AML-193 (cell line): ENCODE measurements at places on chromosomes 7 and 10.

DNA sequence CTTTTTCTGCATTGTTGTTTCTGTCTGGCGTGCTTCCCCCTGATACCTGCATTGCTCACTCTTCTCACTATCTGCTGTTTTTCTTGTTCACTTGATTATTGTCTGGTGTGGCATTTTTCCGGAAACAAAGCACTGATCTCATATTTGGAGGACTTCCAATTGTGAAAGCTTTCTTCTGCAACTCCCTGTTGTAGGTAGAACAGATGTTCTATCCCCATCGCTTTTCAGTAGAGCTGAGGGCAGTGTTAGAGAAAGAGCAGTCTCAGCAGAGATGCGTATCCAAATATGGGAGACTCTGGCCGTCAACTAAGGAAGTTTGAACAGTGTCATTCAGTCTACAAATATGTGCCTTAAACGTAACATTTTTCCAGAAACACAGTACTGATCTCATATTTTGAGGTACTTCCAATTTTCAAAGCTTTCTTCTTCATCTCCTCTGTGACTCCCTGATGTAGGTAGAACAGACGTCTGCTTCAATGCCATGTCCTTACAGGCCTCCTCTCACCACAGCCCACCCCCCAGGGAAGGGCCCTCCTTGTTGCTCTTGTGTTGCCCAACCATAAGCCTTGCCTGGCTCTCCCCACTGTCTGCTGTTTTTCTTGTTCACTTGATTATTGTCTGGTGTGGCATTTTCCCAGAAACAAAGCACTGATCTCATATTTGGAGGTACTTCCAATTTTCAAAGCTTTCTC is 27.1 kb upstream of the GJD4 start:
- no peak for DNase-seq

DNA sequence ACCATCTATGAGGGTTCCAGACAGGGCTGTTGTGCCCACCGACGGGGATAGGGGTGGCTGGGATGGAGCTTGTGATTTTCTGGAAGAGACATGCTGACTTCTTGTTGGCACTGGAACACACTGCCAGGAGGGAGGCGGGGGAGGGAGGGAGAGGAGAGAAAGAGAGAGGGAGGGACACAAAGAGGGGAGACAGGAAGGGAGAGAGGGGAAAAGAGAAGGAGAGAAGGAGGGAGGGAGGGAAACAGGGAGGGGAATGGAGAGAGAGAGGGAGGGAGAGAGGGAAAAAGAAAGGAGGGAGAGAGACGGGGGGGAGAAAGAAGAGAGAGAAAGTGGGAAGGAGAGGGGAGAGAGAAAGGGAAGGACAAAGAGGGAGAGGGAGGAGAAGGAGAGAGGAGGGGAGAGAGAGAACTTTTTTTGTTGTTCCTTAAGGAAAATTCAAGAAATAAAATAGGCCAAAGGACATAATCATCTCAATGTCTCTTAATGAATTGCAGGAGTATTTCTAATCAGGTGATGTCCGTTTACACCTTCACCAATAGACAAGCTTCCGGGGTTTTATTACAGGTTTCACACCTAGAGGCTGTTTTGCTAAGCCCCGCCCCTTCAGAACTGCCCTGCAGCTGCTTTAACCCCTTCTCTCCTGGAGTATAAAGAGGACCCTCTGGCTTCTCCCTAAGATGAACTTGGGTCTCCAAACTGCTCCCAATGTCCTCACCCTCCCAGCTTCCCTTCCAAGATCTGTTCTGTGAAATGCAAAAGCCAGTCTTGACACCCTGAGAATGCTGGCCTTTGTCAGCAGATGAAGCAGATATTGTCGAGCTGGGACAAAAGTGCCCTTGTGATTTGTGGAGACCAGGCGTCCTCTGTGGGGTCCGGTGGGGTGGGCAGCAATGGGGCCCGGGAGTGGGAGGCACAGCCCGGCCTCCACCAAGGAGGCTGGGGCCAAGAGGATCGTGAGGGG is 82.0 kb upstream of the GTF2IRD1 start:
- no peak for DNase-seq

GRCh38 chr10:61064356-61064755 is 120.4 kb upstream of the RHOBTB1 start:
- DNase-seq, result no peak

GRCh38 chr10:45023426-45023825 is 22.7 kb downstream of the ZNF22 start:
- DNase-seq, result no peak

DNA sequence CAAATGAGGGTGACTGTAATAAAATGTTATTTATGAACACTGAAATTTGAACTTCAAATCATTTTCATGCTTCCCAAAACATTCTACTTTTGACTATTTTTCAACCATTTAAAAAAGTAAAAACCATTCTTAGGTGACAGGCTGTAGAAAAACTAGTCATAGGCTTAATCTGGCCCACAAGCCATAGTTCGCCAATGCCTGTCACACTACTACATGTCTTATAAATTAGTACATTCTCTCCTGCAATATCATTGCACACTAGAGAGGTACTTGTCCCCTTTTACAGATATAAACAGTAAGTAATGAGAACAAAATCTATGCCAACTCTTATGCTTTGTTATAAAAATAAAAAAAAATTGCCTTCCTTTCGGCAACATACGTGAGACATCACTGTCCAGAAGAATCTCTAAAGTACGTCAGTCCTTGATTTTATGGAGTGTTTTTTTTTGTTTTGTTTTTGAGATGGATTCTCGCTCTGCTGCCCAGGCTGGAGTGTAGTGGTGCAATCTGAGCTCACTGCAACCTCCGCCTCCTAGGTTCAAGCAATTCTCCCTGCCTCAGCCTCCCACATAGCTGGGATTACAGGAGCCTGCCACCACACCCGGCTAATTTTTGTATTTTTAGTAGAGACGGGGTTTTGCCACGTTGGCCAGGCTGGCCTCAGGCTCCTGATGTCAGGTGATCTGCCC is 23.2 kb downstream of the UPF2 start:
- no peak for DNase-seq

- no peak for DNase-seq
Observed at GRCh38 chr7:47211519-47211973, 370.4 kb downstream of the TNS3 start.

DNA sequence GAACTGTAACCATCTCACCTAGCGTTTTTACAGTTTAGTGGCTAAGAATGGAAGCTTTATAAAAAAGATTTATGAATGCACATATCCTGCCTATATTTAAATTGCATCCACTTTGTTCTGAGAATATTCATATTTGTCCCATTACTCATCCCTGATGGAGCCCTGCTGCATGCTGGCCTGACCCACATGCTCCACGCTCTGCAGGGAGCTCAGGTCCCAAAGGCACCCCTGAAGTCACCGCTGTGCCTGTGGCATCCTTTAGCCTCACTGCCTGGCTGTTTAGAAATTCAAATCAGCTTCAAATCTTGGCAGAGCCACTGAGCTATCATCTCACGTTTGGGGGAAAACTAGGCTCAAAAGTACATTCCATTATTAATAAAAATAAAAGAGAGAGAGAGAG is 24.4 kb downstream of the C10orf90 start:
- DNase-seq, result no peak

GRCh38 chr7:76244781-76245391 is 43.2 kb downstream of the SRRM3 start:
- no peak for DNase-seq

DNA sequence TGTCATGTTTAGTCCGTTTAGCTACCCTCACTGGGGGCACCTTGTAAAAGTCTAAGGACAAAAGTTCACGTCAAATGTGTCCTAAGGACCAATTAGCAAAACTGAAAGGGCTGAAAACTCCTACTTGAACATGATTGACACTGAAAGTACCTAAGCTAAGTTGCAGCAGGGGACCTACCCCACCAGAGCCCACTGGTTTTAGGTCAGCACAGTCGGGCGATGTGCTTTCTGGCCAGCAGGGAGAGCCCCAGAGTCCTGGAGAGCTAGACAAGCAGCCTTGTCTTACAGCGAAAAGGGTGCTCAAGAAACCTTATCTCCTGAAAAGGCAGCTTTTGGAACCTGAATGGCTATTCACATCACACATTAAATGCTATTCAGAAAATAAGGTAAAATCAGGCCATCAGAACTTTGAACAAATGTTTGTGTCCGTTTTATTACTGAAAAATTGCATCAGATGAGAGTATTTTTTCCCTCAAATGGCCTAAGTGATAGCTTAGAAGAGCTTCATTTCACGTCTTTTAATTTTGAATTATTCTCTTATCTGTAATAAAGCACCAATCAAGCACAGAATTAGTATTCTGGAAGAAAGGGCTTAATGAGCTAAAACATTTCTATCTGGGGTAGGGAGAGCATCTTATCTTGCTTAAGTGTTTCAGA is 52.2 kb upstream of the MKI67 start:
- DNase-seq, result peak; percentile 45

- no peak for DNase-seq
Observed at GRCh38 chr10:5594271-5595049, 69.7 kb downstream of the CALML3 start.

DNA sequence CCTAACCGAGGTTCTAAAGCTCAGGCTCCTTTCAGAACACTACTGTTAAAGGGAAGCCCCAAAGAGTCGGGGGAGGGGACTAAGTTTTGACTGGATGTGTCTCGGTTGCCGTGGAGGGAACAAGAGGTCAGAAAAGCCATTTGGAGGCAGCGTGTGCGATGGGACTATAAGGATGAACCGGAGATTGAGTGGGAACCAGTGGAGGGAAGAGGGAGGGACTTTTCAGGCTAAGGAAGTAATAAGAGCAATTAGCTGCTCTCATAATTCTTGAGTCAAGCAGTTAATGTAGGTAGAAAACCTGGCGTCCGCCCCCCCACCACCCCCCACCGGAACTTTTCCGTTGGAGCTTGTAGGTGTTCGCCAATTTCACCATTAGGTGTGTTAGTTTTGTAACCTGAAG is 491 bp upstream of the AKAP9 start:
- DNase-seq, result peak; percentile 43

GRCh38 chr7:140245611-140246105 is 68.9 kb upstream of the KDM7A start:
- DNase-seq, result no peak

GRCh38 chr10:124993345-124993708 is 51.4 kb downstream of the ZRANB1 start:
- DNase-seq, result no peak

DNA sequence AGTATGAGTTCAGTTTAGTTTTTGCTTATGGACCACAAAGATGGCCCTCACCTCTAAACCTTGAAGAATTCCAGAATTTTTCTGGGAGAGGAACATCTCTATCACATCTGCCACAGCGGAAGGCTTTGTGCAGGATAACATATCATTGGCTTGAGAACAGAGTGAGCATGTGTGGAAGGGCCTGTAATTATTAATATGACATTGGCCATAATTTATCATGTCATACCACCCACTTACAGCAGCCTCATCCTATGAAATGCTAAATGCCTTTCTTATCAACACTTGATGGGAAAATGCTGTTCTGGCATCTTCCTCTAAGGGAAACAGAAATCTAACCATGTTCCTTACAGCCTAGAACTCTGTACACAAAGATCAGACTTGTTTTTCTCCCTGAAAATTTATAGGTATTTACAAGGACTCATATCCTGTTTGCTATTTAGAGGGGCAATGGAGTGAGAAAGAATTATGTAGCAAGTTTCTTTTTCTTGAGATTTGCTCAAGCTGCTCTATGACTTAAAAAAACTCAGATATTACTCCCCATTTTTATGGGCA is 817.3 kb downstream of the LRMDA start:
- no peak for DNase-seq

DNA sequence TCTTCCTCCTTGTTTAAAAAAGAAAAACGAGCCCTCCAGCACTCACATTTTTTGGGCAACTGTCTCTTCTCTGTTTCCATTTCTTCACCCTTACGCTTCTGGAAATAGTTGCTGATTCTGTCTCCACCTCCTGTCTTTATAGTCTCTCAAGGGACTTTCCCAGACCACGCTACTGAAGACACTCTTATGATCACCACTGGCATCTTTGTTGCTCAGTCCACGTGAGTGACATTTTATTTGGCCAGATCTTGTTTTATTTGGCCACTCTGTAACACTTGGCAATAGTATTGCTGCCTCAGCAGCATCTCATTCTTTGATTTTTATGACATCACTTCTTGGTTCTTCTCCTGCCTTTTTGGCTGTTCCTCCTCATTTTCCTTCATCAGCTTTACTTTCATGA is 21.6 kb upstream of the NME8 start:
- DNase-seq, result no peak

- DNase-seq, result no peak
Observed at GRCh38 chr10:19979628-19980027, 163.4 kb downstream of the PLXDC2 start.

- no peak for DNase-seq
Observed at GRCh38 chr10:59172567-59172966, 3.9 kb upstream of the PHYHIPL start.
